Eye (tissue), 1 donor: ENCODE measurements at places on chromosomes 13 and 19.

GRCh38 chr19:57241176-57241575 is 744 bp downstream of the ZNF805 start:
- no peak for DNase-seq

DNA sequence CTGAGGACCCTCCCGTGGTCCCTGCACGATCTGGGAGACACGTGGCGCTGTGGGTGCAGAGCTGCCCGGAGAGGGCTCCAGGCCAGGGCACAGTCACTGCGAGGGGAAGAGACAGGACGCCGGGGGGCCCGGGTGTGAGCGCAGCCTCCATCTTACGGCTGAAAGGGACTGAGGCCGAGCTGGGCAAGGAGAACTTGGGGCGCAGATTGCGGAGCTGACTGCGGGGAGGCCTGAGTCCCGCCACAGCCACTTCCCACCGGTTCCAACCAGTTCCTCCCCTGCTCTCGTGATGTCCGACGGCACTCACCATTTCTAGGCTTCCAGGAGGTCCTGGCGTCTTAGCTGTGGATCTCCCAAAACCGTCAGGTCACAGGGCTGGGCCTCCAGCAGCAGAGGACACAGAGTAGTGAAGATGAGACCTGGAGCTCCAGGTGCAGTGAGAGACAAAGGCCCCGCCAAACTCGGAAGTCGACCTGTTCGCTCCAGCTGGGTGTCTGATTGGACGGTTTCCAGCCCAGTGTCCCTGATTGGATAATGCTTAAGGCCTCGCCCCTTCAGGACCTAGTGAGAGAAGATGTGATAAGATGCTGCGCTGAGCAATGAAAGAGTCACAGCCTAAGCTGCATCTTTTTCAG is 4.8 kb upstream of the ZNF253 start:
- peak; percentile 92 for DNase-seq

DNA sequence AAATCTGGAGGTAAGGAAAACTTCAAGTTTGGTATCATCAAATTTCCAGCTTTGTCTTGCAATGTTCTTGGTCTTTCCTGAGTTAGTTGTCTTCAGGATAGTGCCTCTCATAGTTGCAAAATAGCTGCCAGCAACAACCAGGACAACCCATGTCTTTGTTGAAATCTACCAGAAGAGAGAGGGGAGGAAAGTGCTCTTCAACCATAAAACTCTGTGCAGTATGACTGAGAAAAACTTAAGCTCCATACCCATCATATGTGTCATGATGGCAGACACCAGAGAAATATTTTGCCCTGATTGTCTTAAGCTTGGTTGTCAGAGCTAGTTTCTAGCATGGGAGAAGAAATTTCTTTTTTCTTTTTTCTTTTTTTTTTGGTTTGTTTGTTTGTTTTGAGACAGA is 103.3 kb downstream of the SPRY2 start:
- DNase-seq = no peak

GRCh38 chr13:49502954-49503353 is 7.2 kb downstream of the PHF11 start:
- no peak for DNase-seq

DNA sequence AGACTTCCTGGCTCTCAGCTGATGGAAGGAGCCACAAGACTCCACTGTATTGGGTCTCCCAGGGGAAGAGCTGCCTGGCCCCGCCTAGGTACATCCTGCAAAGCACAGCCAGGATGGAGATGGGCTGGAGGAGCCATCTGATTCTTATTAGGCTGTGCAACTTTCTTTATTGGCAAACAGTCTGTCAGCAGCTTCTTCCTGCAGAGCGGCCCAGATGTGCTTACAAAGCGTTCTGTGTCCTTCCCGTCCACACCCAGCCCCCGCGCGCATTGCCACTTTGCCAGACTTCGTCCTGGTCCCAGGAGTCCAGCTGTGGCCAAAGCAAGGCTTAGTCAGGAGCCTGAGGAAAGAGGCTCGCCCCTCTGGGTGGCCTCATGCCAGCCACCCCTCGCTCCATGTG is 409.3 kb downstream of the ZNF536 start:
- no peak for DNase-seq

- no peak for DNase-seq
Measured at GRCh38 chr19:45423033-45423588, 606 bp downstream of the ERCC1 start.

DNA sequence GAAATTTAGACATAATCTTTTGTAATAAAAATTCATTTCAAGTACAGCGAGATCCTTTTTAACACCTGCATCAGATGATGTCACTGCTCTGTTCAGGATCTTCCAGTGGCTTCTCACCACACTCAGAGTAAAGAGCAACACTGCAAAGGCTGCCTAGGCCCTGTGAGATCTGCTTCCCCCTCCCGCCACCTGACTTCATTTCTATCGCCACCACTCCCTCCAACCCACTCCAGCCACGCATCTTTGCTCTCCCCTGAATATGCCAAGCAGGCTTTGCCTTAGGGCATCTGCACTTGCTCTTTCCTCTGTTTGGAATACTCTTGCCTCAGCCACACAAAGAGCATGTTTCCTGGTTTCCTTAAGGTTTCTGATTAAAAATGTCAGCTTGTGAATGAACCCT is 58.3 kb downstream of the MBNL2 start:
- peak; percentile 33 for DNase-seq
